ENCODE measurements at places on chromosomes 5 and 9.

GRCh38 chr5:50564558-50564957, 101.9 kb upstream of the PARP8 start:
- no peak for DNase-seq

DNA sequence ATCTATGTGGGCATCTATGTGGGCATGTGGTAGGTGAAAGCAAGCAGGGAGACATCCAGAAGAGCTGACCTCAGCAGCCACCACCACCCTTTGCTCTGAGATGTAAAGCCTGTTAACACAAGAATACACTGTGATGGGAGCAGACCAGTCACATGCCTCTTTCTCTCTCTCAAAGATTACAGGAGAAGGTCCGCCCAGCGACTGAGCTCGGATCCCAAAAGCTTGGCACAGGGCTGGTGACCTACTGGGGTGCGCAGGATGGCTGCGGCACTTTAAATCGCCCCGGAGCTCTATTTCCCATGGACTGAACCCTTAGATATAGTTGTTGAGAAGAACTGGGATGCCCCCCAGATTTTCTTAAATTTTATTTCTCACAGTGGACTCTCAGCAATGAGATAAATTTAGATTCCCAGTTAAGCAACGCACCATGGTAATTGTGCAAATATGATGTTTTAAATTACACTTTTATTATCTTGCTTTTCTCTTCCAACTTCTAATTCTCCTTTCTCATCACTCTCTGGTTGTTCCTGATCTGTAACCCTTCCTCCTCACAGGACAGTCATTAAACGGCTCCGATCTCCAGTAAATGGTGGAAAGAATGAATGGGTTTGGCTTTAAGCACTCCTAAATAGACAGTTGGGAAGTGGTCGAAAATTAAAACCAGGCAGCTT, 37.7 kb upstream of the ICE1 start:
- DNase-seq, result no peak

- DNase-seq, result no peak
These were observed 6.9 kb downstream of the YTHDC2 start for GRCh38 chr5:113520429-113520828.

DNA sequence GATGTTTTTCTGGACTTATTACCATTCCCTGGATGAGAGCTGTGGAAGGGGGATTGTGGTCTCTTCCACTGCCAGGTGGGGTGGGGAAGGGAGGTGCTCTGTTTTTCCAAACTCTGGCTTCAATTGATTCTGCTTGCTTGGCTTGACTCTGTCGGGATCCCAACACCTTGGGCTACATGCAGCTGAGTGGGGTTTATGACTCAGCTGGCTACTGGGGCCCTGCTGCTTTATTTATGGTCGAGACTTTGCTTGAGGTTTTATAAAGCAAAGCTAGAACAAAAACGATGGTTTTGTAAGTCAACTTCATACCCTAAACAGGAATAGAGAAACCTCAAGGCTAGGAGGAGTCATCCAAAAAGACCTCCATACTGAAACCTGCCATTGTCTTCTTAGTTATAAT, 76.3 kb downstream of the AOPEP start:
- no peak for DNase-seq

GRCh38 chr5:138536665-138537315, 6.2 kb downstream of the ETF1 start:
- no peak for DNase-seq

DNA sequence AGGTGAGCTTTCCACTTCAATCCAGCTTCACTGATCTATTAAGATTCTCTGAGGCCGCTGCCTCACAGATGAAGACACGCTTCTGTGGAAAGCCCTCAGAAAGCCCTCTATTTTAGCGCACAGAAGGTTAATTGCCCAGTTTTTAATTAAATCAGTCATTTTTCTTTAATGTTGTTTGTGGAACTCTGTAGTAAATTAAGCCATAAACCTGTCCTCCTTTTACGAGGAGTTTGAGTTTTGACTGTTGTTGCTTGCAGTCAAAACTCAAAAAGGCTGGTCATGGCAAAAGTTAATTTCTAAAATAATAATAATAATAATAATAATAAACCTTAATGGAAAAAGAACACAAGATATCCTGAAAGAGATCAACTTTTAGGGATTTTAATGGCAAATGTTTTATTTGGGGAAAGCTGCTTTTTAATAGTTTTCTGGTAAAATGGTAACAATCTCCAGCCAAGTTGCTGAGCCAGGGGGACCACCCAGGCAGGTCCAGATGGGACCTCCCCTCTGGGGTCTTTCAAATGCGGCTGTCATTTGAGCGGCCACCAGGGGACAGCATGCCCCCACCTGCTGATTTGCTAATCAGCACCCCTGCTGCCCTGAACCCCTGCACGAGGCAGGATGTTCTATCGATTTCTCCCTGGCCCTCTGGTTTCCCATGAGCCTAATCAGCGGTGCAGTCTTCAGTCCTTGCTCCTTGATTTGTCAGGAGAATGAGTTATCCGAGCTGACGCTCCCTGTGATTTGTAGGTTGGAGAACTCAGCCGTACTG, 247.2 kb downstream of the FSTL4 start:
- no peak for DNase-seq

DNA sequence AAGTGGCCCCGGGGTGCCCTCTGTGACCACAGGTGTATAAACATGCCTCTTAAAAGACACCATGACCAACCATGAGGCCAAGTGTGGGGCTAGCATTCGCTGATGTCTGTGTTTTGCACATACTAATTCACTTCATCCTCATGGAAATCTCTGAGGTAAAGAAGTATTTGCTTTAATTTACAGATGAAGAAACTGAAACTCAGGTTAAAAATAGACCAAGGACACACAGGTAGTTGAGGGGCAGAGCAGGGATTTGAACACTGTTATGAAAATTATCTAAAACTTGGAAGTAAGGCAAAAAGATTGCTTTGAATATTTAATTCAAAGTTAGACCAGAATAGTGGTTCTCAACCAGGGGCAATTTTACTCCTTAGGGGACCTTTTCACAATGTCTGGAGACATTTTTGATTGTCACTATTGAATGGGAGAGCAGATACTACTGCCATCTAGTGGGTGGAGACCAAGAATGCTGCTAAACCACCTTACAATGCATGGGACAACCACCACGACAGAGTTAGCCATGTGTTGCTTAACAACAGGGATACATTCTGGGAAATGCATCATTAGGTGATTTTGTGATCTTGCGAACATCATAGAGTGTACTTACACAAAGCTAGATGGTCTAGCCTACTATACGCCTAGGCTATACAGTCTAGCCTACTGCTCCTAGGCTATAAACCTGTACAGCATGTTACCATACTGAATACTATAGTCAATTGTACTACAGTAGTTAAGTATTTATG, 8.0 kb upstream of the FXN start:
- DNase-seq, result no peak

GRCh38 chr5:61308712-61309111, 23.3 kb upstream of the ZSWIM6 start:
- no peak for DNase-seq

- DNase-seq, result no peak
These were observed 147.4 kb downstream of the TRIM36 start for GRCh38 chr5:115022303-115022702.

- DNase-seq, result no peak
These were observed 25.2 kb upstream of the BASP1 start for GRCh38 chr5:17192191-17192590.

DNA sequence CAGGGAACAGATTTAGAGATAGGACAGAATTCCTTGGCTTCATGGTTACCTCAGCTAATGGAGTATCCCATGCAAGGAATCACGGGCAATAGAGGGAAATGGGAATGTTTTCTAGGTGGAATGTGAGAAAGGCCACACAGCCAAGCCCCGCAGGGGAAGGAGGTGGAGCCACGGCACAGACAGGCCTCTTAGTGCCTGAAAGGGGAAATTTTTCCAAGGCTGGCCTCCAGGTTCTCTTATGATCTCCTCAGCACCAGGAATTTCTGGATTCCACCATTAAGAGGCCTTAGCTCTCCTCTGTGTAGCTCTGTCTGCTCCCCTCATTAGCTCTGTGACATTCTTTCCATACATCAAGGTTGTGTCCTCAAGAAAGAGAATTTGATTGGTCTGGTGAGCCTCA, 124.7 kb downstream of the GALNT10 start:
- DNase-seq, result no peak

GRCh38 chr9:116953271-116953670, 266.2 kb downstream of the TRIM32 start:
- no peak for DNase-seq

DNA sequence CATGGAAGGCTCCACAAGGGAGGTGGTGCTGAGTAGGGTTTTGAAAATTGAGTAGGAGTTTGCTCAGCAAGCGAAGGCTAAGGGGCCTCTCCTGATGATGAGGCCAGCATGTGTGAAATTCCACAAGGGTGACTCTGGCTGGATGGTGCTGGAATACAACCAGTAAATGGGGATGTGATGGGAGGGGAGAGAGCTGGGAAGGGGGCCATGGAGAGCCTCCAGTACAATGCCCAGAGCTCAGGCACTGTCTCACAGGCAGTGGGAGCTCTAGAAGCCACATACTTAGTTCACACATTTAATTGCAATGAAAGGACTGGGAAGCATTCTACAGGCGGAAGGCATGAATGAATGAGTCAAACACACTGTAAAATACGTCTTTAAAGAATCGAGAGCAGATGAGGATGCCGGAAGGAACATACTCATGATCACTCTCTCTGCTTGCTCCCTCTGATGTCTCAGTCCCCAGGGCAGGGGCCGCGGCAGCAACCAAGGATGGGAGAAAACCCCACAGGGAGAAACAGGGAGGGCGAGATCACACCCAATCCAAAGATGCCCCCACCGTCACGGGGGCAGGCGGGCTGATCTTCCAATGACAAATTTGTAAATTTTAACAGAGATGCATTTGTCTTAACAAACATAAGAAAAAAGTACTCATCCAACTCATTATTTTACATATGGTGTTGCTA, 261.0 kb downstream of the NSG2 start:
- no peak for DNase-seq

GRCh38 chr5:74396913-74397622, 243.5 kb downstream of the ENC1 start:
- DNase-seq, result no peak

- DNase-seq, result no peak
These were observed 71.0 kb downstream of the PIK3R1 start for GRCh38 chr5:68286612-68286912.

DNA sequence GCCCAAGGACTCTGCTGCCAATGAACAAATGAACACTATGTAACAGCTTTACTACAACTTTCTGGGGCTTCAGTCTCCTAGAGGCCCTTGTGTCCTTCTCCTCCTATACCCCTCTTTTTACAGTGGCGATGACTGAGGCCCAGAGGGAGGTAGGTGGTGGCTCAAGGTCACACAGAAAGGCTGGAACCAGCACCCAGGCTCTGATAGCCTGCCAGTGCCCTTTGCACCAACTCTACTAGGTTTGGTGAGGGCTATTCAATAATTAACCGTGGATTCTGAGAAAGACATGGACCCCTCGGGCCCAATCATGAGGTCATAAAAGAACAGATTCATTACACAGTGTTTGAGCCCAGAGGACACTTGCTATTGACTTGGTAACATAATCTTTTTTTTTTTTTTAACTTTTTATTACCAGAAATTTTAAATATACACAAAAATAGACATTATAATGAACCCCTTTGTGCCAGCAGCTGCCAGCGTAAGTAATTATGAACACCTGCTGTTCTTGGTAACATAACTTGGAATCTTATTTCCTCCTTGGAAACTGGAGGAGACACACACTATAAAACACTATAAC, 6.1 kb upstream of the ALDH1B1 start:
- no peak for DNase-seq

GRCh38 chr9:27472195-27472594, 51.9 kb upstream of the IFNK start:
- no peak for DNase-seq

- no peak for DNase-seq
These were observed 56.6 kb downstream of the NDUFS4 start for GRCh38 chr5:53616939-53617549.

- DNase-seq, result no peak
These were observed 316.8 kb downstream of the CWC27 start for GRCh38 chr5:65085516-65085850.

DNA sequence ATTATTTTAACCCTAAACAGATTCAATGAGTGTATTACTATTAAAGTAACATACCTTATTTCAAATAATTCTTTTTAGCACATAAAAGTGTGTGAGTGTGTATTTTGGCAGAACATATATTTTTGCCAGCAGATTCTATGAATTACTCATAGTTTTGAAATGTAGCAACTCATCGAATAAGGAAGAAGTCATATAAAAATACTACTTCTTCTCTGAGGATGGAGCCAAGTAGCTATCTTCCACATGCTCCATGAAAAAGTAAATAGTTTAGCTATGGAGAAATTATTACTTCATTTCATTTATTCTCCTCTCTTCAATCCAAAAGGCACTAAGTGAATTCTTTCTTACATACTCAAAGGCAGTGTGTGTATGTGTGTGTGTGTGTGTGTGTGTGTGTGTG, 1090.4 kb upstream of the CDH6 start:
- no peak for DNase-seq

- no peak for DNase-seq
These were observed 70.5 kb upstream of the GFPT2 start for GRCh38 chr5:180423598-180423997.

DNA sequence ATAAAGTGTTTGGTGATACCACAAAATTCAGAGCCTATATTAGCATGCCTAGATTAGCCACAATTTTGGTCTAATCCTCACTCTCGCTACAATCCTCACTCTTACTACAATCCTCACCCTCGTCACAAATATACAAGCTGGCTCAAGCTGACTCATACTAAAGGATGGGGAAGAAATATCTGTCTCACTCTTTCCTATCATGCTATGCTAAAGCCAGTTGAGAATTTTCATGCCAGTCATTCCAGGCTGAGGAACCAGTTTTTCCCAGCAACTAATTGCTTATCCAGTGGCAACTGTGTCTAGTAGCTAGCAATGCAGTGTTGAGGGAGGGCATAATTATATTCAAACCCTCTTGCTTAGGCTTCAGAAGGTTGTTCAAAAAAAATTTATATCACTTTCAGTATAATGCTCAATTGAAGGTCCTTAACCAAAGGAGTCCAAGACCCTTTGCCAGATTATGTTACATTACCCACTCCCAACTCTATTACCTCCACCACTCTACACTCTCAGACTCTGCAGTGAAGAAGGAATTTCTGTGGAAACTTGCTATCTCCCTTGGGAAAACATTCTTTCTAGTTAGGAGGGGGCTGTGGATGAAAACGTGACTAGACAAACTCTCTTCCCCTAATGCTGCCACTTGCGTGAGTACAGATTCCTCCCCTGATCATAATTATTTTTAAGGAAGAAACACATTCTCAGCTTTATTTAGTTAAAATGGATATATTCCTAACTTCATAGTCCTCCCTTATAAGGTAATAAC, 810.3 kb upstream of the ACO1 start:
- DNase-seq, result no peak

DNA sequence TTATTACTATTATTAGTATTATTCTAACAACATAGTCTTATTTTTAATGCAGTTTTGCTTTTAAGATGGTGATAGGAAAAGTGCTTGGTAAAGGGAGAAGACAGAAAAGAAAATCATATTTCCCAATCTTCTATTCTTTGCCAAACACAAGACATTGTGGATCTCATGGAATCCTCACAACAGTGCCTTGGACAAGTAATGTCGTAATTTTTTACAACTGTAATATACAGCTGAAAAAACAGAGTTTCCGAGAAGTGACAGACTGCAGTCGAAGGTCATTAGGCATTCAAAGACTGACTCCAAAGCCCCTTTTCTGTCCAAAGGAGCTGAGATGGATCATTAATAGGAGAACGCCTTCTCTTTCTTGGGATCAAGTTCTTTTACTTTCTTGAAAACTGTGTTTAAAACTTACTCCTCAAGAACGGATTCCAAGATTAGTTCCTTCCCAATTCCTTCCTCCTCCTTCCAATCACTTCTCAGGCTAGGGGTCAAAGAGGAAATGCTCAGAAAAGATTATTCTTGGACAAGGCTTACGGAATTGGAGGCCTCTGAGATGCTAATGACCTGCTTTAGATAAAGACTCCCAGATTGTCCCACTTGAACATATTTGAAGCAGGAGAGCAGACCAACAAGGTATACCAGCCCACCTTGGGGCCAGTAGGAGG, 24.3 kb upstream of the TRIM32 start:
- no peak for DNase-seq
